ENCODE measurements at places on chromosomes 3 and 15. TPM values are rescaled to one million over a fixed set of nuclear protein-coding genes. Genes with fewer than 3 reads are reported as not detected.

Gene NDUFAF3
- total RNA-seq = 43.8 TPM

Gene GABRB3
- 135 TPM for total RNA-seq

Gene MFN1
- total RNA-seq = 156 TPM

Gene PIF1
- 3.8 TPM for total RNA-seq

Gene CHD2
- total RNA-seq = 201 TPM

Measured in parietal lobe (tissue), 2 donors.